ENCODE measurements at places on chromosomes 2 and 18.

DNA sequence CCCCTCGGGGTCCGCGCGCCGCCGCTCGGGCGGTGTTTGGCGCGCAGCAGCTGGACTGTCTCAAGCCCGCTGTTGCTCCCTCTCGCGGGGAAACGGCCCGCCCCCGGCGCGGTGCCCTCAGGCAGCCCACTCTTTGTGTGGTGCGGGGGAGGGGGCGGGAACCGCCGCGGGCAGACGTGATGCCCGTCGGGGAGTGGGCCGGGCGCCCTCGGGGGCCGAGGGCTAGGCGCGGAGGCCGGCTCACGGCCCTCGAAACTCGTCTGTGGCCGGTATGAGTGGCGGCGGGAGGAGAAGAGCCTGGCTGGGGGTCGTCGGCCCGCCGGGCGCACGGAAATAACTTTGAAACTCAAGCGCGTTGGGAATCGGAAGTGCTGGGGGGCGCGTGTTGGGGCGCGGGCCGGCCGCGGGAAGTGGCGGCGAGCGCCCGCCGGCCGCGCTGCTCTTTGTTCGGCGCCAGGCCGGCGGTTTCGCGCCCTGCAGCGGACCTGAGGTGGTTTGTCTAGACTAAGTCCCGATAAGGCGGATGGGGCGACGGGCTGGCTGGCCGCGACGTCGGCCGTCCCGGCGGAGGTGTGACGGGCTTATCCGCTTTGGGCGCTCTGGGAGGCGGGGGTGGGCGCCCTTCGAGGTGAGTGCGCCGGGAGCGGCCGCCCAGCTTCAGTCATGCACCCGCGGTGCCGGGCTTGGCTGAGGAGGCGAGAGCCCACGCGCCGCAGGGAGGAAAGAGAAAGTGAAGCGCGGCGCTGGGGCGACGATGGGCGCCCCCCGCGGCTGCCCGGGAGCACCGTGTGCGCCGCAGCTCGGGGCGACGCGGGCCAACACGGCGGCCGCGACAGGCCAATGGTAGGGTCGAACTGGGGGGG is 679 bp downstream of the PTMA start:
- DNase-seq = peak; percentile 47

- DNase-seq = no peak
Observed at GRCh38 chr2:159849160-159849813, 51.3 kb upstream of the CD302 start.

DNA sequence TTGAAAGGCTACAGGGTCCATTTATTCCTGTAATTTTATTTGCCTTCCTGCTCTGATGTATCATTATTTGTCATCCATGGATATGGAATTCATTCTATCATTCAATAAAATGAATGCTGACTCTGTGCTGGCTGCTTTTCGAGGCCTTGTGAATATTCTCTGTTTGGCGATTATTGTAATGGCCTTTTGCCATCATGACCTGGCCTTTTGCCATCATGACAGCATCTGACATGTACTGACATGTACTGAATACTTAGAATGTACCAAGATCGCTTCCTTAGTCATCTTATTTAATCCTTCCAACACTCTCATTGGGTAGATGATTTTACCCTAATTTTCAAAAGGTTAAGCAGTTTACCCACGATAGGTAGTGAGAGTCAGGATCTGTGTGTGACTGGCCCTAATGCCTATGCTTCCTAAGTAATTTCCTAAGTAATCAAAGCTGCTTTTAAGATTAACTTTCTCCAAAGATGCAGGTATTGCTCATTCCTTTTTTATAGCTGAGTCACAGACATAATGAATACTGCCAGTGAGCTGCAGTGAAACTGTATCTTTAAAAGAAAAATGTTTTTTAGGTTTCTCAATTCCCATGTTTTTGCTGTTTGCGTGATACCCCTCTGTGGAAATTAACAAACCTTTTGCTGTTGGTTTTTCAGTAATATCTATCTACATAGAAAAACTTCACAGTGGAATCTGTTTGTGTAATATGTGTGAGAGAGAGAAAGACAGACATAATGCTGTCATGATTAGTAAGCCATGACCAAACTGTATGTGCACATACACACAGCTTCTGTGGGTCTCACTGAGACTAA is 127.8 kb downstream of the CERS6 start:
- peak; percentile 51 for DNase-seq

GRCh38 chr18:59123588-59124369 is 15.9 kb upstream of the SEC11C start:
- DNase-seq = peak; percentile 83

DNA sequence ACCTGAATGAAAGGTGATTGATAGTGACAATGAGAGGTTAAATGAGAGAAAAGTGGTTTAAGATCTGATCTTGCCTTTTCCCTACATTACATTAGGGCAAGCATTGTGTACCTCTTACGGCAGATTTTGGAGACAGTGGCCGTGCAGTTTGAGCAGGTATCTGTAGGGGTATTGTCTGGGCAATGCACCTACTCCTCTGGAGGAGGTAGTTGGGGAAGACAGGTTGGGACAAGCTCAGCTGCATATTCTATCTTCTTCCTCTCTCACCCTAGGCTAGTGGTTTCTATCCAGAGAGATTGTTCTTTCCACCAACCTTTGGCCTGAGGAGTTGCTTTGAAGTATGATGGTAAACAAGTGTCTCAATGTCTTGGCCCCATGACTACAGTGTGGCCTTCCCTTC is 323.2 kb downstream of the CYP26B1 start:
- DNase-seq = no peak
